BE2C (cell line): ENCODE measurements at places on chromosomes 12 and 14.
A peak's percentile ranks its signal among the peaks of the same experiment; 100 is the strongest.

DNA sequence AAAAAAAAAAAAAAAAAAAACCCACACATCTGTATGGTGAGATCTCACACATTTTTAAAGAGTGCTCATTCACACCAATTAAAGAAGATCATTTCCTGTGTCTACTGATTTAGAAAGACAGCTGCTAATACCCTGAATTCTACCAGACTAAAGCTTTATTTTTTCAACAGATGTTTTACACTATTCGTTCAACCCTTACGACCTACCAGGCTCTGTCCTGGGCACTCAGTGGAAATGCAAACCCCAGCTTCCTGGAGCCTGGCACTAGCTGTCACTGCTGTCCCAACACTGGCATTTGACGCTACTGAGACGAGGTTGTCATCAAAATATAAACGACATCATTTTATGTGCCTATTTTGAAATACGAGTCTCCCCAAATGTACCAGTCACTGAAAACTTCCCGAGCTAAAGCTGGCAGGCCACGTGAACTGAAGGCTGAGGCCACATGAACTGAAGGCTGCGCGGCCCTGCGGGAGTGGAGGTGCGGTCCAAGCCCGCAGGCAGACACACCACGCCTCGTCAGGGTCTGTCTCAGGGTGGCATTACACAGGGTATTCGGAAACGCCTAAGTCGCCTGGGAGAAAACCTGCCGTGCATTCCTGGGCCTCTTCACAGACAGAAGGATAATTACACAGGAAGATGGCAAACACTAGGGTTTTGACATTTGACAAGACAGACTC is 27.2 kb downstream of the SLC15A4 start:
- no peak for DNase-seq

DNA sequence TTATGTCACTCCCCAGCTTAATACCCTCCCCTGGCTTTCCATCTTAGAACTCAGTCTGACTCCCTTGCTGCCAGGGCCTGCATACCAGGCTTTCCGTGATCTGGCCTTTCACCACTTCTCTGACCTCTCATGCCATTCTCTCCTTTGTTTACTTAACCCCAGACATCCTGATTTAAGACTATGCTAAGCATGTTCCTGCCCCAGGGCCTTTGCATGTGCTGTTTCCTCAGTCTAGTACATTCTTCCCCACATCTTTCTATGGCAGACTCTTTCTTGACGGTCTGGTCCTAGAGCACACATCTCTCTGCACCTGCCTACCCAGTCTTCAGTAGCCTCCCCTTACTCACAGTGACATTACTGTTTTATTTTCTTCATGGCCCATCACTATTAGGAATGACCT is 42.2 kb downstream of the PLXNC1 start:
- no peak for DNase-seq

DNA sequence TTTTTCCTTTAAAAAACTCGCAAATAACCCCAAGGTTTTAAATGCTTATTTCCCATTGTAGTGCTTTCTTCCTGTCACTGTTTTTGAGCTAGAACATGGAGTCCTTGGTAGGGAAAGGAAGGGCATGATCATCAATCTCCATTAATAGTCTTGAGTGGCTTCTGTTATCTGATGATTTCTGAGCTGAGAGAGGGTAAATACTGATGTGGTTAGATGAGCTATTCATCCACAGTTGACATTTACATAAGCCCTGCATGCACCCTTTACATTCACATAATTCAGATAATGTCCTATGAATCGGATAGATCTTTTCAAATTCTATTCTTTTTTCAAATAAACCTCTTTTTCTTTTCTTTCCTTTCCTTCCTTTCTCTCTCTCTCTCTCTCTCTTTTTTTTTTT is 81.4 kb downstream of the NTN4 start:
- DNase-seq, result no peak

DNA sequence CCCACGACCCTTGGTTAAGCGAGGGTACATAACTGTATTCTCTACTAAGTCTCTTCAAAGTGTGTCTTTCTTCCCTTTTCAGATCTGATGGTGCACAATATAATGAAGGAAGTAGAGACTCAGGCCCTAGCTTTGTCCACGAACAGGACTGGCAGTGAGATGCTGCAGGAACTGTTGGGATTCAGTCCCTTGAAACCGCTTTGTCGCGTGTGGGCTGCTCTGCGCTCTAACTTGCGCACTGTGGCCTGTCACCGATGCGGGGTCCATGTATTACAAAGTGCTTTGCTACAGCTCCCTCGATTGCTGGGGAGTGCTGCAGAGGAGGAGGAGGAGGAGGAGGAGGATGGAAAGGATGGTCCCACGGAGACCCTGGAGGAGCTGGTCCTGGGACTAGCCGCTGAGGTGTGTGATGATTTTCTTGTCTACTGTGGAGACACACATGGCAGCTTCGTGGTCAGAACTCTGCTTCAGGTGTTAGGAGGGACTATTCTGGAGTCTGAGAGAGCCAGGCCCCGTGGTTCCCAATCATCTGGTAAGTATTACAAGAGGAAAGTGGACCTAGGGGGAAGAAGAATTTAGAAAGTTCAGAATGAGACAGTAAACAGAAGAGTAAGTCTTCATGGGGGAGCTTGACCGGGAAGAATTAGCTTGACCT is 803 bp downstream of the NOP9 start:
- no peak for DNase-seq

DNA sequence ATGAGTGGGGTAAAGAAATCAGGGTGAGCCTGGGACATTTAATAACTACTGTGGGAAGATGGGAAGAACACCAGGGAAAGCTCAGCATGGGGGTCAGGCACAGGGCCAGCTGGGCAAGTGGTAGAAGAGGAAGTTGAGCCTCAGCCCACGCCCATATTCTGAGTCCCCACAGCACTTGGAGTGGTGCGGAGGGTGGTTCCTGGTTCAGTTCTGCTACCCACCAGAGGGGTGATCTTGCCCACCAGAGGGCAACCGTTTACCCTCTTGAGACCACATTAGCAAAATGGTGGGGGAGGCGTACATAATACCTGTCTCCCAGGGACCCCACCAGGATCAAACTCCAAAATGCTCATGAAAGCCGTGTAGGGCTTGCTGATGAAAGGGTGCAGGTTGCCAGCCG is 16.8 kb upstream of the ANKRD33 start:
- no peak for DNase-seq

DNA sequence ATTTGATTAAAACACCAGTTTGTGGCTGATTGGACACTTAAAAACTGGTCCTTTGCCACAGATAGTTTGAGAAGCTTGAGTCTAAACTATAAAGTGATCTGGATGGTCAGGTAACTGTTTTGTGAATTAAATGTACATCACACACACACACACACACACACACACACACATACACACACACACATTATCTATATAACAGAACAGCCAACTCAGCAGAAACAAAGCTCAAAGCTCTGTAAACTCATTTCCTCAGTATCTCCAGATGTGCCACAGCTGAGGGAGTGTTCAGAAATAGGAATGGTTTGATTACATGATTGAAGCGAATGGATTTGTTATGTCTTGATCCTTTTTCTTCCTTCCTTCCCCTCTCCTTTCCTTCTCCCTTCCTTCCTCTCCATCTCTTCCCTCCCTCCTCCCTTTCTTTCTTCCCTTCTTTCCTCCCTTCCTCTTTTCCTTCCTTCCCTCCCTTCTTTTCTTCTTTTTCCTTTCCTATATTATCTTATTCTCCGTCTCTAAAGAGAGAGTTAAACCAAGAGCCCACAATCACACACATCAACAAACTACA is 100.3 kb downstream of the LLPH start:
- DNase-seq, result no peak

- no peak for DNase-seq
Observed at GRCh38 chr14:67547224-67547780, 14.2 kb downstream of the PLEKHH1 start.

- DNase-seq, result no peak
Observed at GRCh38 chr12:53453953-53454640, 2.2 kb downstream of the PCBP2 start.

- no peak for DNase-seq
Observed at GRCh38 chr12:65853489-65854157, 29.3 kb downstream of the HMGA2 start.

DNA sequence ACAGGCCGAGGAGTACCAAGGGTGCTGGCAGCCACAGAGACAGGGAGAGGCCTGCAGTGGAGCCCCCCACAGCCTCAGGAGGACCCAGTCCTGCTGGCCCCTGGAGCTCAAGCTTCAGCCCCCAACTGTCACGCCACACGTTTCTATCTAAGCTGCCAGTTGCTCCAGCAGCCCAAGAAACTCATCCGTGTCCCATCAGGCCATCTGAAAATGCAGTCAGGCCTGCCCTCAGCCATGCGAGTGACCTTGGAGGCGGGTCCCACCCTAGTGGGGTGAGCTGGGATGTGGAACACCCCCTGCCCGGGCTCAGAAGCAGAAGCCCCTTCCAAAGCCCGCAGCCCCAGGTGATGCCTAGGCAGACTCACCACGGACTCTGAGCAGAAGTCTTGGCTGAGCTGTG is 158.9 kb downstream of the RIMBP2 start:
- DNase-seq, result no peak

- DNase-seq, result peak; percentile 36
Observed at GRCh38 chr12:50110762-50111351, 1.2 kb upstream of the COX14 start.

DNA sequence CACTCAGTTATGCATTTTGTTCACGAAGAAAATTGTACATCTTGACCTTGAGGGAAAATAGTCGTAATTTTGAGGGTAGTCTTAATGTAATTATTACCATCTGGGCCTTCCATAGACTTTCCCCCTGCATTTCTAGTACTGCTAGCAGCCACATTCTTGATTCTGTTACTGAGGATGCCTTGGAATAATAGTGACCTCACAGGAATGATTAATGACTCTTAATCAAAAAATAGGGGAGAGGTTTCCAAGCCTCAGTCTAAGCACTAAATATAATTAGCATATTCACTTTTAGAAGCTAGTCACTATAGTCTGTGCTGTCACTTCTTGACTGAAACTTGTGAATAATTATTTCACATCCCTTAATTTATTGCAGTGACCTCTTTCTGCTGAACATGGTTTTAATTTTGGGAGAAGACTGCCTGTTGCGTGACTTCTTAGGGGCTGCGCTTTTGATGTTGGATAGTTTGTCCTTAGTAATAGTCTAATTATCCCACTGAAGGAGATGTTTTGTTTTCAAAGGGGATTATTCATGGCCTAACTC is 400.5 kb downstream of the ADAMTS20 start:
- no peak for DNase-seq

DNA sequence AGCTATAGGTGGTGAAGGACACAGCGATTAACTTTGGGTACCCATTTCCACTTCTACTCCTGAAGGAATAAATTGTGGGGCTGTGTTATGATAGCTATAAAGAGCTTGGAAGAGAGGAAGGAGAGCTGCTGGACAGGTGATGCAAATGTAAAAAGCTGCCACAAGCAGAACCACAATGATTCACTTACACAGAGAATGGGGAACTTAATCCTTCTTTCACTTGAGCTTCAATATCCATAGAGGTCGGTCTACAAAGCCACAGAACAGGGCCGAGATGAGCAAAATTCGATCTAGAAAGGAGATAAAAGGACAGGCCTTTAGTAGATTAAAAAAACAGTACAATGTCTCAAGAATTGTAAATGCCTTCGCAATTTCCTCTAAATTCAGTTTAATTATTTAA is 831.1 kb downstream of the LRFN5 start:
- no peak for DNase-seq

GRCh38 chr12:108046650-108047049 is 82.4 kb upstream of the WSCD2 start:
- DNase-seq, result no peak

DNA sequence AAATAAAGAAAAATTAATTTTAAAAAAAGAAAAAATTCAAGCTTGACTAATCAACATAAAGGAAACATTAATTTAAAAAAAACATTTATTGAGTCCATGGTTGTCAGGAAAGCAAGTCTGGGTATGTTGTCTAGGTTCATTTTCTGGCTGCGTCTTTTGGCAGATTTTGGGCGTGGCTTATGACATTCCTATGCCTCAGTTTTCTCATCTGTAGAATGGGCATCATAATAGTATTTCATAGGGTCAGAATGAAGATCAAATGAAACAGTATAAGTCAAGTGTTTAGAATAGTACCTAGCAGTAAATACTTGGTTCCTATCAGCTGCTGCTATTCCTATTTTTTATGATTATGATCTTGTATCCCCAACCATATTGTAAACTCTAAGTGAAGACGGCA is 40.5 kb downstream of the MYO1H start:
- DNase-seq, result no peak

DNA sequence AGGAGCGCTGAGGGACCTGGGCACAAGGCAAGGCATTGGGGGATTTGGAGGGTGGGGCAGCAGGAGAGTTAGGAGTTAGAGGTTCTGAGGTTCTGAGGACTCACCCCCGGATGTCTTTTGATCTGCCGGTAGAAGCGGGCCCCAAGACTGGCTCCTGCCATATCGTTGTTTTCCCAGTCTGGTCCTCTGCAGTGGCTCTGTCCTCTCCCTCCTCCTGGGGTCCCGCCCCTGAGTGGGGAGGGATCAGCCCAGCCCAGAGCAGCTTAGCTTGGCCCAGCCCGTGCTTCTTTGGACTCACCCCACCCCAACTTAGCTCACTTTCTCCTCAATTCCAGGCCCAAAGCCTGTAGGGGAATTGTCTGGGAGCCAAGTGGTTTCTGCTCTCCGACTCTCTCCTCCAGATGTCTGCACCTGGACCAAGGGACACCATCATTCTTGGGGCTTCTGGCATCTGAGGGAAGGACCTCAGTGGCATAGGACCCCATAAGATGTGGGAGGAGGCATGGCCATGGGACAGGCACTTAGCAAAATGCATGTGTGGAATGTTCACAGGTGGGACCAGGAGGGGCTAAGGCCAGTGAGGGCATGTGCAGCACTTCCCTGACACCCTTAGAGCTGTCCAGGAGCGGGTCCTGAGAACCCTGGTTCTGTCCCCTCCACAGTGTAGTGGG is 7.5 kb downstream of the SHMT2 start:
- DNase-seq, result no peak

DNA sequence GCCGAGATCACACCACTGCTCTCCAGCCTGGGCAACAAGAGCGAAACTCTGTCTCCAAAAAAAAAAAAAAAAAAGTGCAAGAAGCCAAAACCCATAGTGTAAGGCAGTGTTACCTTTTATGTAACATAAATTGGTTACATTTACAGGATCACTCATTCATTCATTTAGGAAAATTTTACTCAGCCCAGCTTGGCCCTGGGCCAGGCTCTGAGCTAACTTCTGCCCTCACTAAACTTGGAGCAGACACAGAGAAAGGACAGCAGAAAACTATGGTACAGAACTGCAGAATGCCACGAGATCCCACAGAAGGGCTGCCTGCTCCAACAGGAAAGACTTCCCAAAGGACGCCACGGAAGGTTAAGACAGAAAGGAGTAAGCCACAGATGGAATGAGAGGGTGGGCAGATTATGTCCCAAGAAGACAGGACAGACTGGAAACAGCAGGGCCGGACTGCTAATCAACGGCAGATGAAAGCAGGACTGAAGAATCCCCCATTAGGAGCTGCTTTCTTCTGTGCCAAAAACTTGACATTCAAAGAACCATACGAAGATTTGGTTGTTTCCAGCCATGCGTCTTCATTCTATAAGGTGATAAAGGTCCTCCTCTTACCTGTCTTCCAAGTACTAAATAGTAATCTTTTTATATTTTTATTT is 18.9 kb downstream of the PPP1R13B start:
- peak; percentile 33 for DNase-seq

GRCh38 chr14:59225281-59225680 is 36.8 kb downstream of the DAAM1 start:
- DNase-seq, result no peak

- no peak for DNase-seq
Observed at GRCh38 chr14:95044463-95045105, 112.7 kb downstream of the DICER1 start.
